Activated CD4-positive, alpha-beta memory T cell treated with anti-CD3 and anti-CD28 coated beads for 36 hours (primary cell): ENCODE measurements at places on chromosomes 7 and 10. TPM values are rescaled to one million over a fixed set of nuclear protein-coding genes. Genes with fewer than 3 reads are reported as not detected.

EGR2 gene
- total RNA-seq: 68.2 TPM

TEX47 gene
- not detected for total RNA-seq

INTS15 gene
- 27.5 TPM for total RNA-seq

AGAP3 gene
- 36.5 TPM for total RNA-seq

RALA gene
- 31.4 TPM for total RNA-seq

VAX1 gene
- not detected for total RNA-seq

H2AZ2 gene
- total RNA-seq: 299 TPM

COL13A1 gene
- not detected for total RNA-seq
